ENCODE measurements at places on chromosomes 2 and 18.

DNA sequence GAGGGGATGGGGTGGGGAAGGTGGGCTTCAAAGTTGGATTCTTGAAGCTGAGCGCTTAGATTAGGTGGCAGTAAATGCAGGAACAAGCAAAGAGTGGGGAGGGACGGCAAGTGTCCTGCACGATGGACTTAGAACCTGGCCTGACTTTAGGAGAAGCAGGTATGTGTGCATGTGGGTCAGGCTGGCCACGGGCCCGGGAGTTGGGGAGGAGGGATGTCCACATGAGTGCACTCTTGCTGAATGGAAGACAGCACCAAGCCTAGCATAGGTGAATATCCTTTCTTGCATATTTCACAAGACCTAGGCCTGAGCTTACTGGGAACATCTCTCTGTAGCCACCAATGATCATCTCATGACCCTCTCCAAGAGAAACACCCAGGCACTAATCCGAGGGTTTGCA, 96.1 kb downstream of the DDX1 start:
- DNase-seq, result no peak

DNA sequence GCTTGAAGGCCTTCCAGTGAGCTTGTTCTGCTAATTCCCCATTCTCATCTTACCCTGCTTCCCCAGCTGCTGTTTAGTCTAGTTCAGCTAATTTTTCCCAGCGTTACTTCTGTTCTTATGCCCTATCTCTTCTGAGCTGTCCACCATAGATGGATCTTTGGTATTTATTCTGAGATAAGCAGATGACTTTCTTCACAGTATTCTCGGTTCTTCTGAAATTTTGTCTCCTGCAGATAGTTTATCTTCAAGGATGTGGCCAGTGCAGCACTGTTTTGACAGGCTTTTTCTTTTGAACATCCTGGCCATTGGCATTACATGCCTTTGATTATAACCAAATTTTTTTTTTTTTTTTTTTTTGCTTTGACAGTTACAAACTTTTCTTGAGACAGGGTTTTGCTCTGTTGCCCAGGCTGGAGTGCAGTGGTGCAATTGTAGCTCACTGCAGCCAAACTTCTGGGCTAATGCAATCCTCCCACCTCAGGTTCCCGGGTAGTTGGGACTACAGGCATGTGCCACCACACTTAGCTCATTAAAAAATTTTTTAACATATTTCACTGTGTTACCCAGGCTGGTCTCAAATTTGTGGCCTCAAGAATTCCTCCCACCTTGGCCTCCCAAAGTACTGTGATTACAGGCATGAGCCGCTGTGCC, 134.2 kb downstream of the WDSUB1 start:
- DNase-seq, result no peak

- no peak for DNase-seq
These were observed 89.2 kb downstream of the LONRF2 start for GRCh38 chr2:100233061-100233460.

- no peak for DNase-seq
These were observed 20.0 kb downstream of the AQP12B start for GRCh38 chr2:240662681-240663080.

DNA sequence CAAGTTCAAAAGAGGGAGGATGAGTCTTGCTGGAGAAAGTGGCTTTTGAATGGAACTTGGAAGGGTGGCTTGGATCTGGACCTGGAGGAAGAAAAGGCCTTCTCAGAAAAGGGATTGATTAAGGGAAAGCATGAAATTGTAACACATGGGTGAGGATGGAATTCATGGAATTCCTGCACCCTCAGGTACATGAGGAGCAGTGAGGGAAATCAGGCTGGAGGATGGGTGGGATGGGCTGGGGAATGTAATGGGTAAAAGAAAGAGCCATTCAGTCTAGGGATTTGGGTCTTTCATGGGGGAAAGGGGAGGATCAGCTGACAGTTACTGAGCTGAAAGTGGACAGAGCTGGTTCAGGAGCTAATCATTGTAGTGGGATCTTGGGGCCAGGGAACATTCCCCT, 51.2 kb upstream of the HAAO start:
- no peak for DNase-seq

DNA sequence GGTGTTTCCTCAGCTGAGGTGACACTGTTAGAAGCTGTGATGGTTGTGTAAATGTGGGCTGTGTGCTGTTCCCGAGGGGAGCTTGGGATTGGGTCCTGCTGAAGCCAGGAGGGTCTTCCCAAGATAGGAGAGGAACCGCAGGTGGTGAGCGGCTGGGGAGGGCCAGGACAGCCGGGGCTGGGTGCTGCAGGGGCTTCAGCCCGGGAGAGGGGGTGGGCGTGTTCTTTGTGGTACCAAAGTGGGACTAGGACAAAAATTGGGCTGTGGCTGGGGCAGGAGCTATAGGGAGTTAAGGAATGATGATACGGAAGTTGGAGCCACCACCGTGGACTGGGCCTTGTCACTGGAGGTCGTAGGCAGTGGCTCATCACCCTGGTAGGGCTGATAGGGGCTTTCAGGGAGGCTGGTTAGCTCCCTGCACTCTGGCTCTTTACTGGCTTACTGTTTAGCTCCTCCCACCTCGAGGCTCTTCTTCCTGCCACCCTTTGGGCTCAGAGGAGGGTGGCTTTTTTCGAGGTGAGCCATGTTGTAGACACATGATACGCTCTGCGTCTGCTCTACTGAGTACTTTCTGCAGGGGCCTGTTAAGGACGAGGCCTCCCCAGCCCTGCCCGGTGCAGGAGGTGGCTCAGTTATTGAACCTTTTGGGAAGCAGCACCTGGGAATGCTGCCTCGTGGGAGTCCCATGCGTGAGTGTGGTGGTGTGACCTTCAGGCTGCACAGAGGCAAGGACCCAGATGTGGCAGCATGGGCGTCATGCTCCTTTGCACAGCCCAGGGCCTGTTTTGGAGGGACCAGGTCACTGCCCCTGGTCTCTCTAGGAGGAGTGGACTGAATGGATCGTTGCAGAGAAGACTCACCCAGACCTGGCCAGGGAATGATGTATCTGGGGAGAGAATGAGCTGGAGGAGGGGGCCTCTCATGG, 21.6 kb downstream of the ASB1 start:
- no peak for DNase-seq

- DNase-seq, result no peak
These were observed 9.7 kb upstream of the OTOS start for GRCh38 chr2:240149943-240150784.

DNA sequence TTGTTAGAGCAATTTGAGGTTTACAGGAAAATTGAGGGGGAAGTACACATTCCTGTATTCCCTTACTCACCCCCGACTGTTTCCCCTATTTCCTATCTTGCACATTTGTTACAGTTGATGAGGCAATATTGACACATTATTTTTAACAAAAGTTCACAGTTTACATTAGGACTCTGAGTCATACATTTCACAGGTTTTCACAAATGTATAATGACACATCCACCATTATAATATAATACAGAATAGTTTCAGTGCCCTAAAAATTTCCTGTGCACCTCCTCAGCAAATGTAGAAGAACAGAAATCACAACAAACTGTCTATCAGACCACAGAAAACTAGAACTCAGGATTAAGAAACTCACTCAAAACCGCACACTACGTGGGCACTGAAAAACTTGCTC, 160.6 kb upstream of the RMP24 start:
- DNase-seq, result no peak

DNA sequence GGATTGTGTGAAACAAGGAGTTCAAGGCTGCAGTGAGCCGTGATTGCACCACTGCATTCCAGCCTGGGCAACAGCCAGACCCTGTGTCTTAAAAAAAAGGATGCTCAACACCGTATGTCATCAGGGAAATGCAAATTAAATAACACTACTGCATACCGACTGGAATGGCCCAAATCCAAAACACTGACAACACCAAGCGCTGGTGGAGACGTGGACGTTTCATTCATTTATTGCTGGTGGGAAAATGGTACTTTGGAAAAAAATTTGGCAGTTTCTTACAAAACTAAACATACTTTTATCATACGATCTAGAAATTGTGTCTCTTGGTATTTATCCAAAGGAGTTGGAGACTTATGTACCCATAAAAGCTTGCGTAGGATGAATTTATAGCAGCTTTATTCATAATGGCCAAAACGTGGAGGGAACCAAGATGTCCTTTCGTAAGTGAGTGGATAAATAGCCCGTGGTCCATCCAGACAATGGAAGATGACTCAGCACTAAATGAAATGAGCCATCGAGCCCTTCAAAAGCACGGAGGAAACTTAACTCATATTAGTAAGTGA, 24.2 kb downstream of the NEU4 start:
- DNase-seq, result no peak

GRCh38 chr2:76332871-76333270, 622.2 kb upstream of the GCFC2 start:
- DNase-seq, result no peak

DNA sequence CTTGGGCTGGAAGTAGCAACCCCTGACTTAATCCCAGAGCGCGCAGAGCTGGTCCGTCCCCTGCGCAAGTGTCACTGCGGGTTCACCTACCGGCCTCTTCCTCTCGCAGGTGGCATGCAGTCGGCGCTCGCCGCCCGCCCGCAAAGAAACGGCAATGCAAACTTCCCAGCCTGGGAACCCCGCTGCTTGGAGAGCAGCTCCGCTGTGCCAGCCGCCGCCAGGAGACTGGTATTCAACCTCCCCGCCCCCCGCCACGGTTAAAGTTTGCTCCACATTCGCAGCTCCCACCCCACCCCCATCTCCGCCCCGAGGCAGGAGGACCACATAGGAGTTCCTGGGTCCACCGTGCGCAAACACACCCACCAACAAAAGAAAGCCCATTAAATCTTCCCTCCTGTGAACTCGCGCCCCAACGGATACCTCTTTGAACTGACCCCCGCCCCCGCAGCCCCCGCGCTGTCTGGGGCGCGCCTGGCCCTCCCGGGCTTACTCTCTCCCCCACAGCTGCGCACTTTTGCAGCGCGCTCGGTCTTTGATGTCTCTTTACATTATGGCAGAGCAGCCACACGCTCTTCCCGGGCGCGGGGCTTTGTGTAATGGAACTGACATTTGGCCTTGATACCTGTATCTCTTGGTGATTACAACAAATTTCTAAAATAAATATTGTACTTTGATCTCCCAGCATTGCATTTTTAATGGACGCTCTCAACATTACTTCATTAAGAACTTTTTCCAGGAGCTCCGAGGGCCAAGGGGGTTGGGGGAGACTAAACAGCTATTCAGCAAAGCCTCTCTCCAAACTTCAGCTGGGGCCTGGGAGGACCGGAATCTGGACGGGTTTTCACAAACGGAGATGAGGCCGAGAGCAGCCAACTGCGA, 3.1 kb upstream of the SP5 start:
- DNase-seq, result no peak

- DNase-seq, result no peak
These were observed 205.8 kb downstream of the ANAPC1 start for GRCh38 chr2:111678161-111678560.

- no peak for DNase-seq
These were observed 19.2 kb downstream of the MFF start for GRCh38 chr2:227344231-227344630.

GRCh38 chr18:78507217-78507616, 472.4 kb upstream of the SALL3 start:
- DNase-seq, result no peak

- DNase-seq, result no peak
These were observed 16.6 kb upstream of the DNMT3A start for GRCh38 chr2:25358249-25358815.

GRCh38 chr18:8707556-8708300, 2.4 kb downstream of the MTCL1 start:
- no peak for DNase-seq

GRCh38 chr18:75635096-75635495, 207.6 kb upstream of the SMIM21 start:
- DNase-seq, result no peak

- DNase-seq, result no peak
These were observed 490.7 kb downstream of the NUP35 start for GRCh38 chr2:183614799-183615435.

GRCh38 chr2:168734199-168734760, 68.2 kb upstream of the NOSTRIN start:
- no peak for DNase-seq

GRCh38 chr2:608297-608696, 68.9 kb downstream of the TMEM18 start:
- DNase-seq, result no peak

DNA sequence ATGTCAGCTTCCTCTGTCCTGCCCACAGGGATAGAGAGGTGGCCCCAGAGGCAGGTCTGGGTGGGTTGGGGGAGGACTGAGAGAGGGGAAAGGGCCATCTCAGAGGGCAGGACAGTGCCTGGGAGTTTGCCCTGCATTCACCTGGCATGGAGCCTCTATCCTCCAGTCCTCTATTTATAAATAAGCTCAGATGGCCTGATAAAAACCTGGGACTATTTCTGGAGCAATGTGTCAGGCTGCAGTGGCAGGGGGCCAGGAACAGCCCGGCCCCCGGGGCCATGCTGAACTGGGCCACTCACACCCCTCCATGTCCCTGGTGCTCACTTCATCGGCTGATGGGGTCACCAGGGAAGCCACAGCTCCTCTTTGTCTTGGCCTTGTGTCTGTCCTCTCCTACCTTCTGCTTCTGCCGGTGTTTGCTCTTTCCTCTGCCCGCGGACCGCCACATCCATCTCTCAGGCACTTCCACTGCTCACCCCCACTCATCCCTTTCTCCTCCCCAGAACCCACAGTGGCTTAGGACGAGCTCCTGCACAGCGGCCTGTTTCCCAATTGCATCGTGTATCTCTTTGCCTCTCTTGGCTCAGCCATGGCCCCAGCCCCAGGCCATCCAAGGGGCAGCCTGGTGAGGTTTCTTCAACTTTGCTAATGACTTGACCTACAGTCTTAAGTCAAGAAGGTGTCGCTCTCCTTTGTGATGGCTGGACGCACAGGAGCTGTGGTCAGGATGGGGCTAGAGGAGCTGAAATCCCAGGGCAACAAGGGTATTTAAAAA, 38.8 kb downstream of the SCTR start:
- DNase-seq, result no peak

GRCh38 chr2:35184471-35184870, 1171.1 kb upstream of the CRIM1 start:
- DNase-seq, result no peak

DNA sequence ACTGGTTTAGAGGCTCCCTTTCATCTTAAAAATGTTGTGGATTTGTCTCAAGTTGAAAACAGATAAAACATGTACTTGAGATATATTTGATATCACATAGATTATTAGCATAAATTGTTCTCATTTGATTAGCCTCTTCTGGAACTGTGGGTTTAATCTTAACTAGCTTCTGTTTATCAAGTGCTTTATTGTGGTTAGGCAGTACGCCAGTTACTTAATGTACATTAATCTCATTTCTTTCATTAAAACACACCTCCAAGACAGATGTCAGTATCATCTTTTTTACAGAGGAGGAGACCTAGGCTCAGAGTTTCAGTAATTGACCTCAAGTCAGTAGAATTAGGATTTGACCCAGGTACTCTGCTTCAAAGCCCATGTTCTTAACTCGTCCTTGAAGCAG, 21.8 kb downstream of the SFTPB start:
- no peak for DNase-seq

- peak; percentile 86 for DNase-seq
These were observed at the start of gene RAB27B for GRCh38 chr18:54828281-54828881. RAB27B (plus strand) TSS chr18:54828477; CDS start chr18:54877586, 49,109 bp downstream.

DNA sequence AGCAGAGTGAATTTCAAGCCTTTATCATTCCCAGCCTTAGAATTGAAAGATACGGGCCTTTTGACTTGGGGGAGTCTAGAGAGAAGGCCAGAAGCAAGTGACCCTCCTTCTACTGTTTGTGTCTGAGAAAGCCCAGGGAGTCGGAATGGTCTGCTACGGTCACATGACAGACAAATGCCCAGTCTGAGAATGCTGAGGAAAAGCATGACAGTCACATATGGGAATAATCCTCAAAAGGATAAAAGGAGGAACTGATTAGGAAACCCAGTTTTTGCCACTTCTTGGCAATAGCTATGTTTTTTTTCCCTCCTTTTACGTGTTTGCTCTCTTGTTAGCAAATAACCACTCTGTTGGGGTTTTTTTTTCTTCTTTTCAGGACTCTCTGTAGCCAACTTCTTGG, 38.1 kb upstream of the HNRNPA3 start:
- DNase-seq, result no peak

GRCh38 chr18:51767293-51767692, 569.8 kb upstream of the MEX3C start:
- DNase-seq, result no peak

Measured in kidney epithelial cell (primary cell).